ENCODE measurements at places on chromosomes 5 and 9.

DNA sequence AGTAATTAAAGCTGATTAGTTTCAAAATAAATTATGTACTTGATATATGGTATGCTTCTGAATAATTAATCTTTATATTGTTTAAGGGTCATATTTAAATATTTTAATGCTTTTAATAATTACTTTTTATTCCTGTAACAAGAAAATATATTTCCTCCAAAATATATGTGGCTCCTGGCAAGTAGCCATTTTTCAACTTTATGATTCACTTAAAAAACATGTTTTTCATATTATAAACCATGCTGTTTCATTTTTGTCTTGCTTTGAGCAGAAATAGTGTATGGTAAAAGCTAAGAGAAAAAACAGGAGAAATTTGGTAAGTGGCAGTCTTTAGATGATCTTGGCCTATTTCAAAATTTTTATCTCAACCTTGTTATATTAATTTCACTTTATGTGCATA, 14.6 kb downstream of the SPATA9 start:
- no peak for DNase-seq

- DNase-seq: no peak
Measured at GRCh38 chr5:124655251-124655917, 91.1 kb downstream of the ZNF608 start.

DNA sequence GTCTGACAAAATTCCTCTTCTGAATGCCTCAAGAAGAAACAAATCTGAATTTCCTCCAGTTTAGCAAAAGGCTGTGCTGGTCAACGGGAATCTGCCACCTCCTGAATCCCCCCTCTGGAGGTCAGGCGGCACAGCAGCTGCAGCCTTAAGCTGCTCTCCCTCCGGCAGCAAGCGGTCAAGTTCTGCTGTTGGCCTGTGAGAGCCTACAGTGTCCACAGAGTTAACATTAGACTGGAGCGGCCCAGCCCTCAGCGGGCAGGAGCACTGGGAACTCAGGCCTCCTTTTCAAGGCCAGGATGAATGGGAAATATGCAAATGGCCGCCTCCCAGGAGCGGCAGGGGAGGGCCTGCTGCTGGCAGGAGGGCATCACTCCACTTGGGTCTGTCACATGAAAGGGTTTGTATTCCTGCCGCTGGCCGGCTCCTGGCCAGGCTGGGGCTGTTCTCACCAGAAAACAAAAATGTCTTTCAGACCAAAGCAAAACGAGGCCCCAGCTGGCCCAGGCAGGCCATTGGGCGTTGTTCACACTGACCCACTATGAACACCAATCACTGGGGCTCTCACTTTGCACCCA, 8.2 kb downstream of the ACSL6 start:
- no peak for DNase-seq

GRCh38 chr9:19629488-19629887, 159.3 kb downstream of the SLC24A2 start:
- no peak for DNase-seq

DNA sequence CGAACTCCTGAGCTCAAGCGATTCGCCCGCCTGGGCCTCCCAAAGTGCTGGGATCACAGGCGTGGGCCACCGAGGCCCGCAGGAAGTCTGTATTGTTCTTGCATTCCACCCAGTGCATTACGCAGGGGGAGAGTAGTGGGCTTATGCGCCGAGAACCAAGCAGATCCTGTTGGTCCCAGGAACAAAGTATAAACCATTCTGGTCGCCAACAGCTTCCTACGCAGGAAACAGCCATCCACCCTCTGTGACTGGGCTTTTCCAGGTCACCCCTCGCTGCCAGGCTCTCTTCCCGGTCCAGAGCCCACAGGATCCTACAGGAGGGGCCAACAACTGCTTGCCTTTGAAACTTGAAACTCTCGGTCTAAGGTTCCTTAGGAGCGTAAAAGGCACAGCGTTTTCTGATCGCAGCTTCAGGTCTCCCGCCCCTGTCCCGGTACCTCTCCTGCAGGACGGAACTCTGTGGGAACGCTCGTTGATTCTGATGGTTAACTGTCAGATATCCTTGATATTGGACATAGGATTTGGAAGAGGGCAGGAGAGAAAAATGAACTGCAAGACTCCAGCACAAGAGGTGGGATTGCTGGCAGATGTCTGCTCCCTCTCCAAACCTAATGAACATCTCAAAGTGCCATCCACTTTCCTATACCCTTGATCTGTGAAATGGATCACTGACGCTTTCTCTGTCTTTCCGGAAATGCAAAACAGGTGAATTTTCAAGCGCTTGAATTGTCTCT, 4.2 kb upstream of the ANXA2R start:
- no peak for DNase-seq

DNA sequence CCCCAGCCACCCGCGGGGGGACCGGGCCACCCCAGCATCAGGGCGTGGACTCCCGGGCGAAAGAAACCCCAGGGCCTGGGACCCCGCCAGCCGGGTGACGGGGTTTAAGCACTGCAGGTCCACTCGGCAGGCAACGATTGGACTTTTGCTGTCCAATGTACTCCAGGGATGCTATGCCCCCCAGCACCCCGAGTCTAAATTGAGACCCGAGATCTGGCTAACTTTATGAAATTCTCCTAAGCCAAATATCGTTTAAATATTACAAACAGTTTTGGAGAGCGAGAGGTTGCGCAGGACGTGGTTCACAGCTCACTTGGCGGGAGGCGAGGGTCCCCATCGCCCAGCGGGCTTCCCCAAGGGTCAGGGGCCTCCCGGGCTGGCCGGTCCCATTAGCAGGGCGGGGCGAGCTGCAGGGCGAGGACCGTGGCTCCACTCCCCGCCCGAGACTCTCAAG, 384 bp upstream of the MRPS2 start:
- DNase-seq: no peak

GRCh38 chr5:3218916-3219650, 376.5 kb upstream of the IRX1 start:
- DNase-seq: no peak

Data from activated CD8-positive, alpha-beta memory T cell treated with anti-CD3 and anti-CD28 coated beads for 48 hours (primary cell).